ENCODE measurements at places on chromosomes 7 and 10. TPM values are rescaled to one million over a fixed set of nuclear protein-coding genes. Genes with fewer than 3 reads are reported as not detected.

MASTL gene
- total RNA-seq: 21.4 TPM

AIMP2 gene
- 95.2 TPM for total RNA-seq

FAM13C gene
- not detected for total RNA-seq

PALD1 gene
- 7.9 TPM for total RNA-seq

OR6V1 gene
- total RNA-seq: not detected

ASZ1 gene
- not detected for total RNA-seq

SLC16A9 gene
- 0.09 TPM for total RNA-seq

PIK3CG gene
- not detected for total RNA-seq

AP1S1 gene
- total RNA-seq: 140 TPM

ELN gene
- not detected for total RNA-seq

NCAPG2 gene
- 42.1 TPM for total RNA-seq

STRIP2 gene
- 10.0 TPM for total RNA-seq

GHRHR gene
- total RNA-seq: 0.29 TPM

ELOVL3 gene
- total RNA-seq: 0.19 TPM

DYNC1I1 gene
- 0.20 TPM for total RNA-seq

AKR1C3 gene
- 1,414 TPM for total RNA-seq

CD36 gene
- total RNA-seq: 0.06 TPM

TBRG4 gene
- total RNA-seq: 107 TPM

GBX1 gene
- total RNA-seq: 0.17 TPM

LRRC18 gene
- not detected for total RNA-seq

Data from A549 treated with RU486 at 1 μM for 4 hours (cell line).